ENCODE measurements at places on chromosomes 16 and 17.

DNA sequence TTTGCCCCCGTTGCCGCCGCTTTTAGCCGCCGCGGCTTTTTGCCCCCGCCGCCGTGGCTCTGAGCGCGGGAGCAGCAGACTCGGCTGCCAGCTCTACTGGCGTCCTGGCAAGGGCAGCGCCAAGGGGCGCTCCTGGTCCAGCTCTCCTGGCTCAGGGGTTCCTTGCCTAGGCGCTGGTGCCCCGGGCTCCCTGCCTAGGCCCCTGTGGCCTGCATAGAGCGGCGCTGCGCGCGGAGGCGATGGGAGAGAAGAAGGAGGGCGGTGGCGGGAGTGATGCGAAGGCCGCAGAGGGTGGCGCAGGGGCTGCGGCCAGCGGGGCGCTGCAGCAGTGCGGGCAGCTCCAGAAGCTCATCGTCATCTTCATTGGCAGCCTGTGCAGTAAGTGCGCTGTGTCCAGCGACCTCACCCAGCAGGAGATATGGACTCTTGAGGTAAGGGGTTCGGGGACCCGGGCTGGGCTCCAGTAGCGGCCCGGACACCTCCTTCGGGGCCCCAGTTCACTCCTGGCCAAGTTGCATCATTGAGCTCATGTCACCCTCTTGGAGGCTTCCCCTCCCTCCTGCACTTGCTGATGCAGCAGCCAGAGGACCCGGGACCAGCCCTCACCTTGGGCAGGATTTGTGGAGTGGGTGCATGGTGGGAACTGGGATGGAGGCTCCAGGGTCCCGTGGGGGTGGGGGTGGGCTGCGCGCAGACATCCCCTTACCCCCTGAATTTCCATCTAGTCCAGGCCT lies 1344.4 kb downstream of the TP53TG3F start:
- no peak for DNase-seq

DNA sequence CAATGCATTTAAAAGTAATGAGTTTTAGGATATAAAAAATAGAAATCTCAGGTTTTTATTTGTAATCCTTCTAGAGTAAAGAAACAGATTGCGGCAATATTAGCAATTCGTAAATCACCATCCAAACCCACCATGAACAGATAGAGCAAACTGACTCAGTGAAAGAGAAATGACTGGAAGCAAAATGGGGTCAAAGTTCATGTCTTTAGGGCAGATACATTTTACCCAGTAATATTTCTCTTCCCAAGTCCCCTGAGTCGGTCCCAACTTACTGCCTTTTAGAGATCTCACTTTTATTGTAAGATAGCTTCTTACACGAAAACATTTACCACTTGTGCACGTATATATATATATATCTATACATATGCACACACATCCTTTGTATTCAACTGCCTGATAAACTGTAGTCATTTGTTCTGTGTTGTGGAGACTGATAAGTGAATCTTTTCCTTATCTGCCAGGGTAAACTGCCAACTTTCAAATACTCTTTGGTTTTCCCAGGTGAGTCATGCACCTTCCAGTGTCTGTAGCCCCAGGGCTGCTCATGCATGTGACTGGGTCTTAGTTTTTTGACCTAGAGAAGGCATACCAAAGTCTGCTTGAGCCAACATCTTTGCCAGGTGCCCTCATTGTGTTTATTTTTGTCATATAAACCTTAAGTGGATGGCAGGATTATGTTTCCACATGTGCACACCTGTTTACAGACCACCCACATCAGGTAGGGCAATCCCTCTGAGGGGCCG lies 7.8 kb upstream of the IRF8 start:
- no peak for DNase-seq

- DNase-seq = no peak
Observed at GRCh38 chr17:76550712-76551615, 11.1 kb downstream of the PRCD start.

GRCh38 chr17:32111141-32111771 lies 31.0 kb upstream of the RHOT1 start:
- no peak for DNase-seq

GRCh38 chr17:37211136-37211535 lies 164.6 kb upstream of the C17orf78 start:
- no peak for DNase-seq

- no peak for DNase-seq
Observed at GRCh38 chr17:41812381-41813151, at the start of gene FKBP10. Gene FKBP10, plus strand, starts transcription at chr17:41813004. Its CDS starts 31 bp downstream, at chr17:41813035.

DNA sequence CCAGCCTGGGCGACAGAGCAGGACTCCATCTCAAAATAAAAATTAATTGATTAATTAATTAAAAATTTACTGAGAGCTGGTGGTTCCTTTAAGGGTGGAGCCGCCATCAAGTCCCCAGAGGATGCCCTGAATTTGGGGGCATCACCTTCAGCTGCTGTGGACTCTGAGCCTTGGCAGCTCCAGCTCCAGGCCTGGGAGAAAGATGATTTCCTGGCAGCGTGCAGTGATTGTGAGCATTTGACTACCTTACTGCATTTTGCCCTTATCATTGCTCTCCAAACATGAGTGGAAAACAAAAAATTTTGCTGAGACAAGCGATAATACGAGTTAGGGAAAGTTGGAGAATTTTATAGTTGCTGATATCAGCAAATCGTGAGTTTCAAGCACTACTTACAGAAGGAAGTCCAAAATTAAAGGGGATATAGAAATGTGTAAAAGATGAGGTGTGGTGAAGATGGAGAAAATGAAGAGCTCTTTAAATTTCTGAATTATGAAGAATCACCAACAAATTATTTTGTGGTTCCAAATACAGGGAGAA lies 2.6 kb upstream of the ITGAD start:
- DNase-seq = no peak

DNA sequence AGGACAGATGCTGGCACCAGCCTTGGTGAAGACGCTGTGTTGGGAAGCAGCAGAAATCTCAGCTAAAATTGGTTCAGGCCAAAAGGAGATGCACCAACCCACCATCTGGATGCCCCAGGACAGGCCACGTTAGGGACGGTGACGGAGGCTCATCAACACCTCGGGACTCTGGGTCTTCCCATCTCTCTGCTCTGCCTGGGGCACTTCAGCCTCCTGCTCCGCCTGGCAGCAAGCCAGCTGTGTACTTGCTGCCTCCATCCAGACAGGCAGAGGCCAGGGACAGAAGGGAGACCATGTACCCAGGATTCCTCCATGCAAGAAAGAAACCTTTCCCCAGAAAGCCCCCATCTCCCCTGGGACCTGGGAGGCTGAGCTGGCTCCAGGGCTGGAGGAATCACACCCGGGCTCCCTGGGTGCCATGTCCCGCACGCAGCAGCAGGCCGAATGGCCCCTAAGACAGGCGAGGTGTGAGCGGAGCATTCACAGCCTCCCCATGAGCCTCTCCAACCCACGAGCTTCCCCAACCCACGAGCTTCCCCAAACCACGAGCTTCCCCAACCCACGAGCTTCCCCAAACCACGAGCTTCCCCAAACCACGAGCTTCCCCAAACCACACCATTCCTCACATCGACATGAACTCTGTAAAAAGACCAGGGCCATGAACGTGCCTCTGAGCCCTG lies 274.5 kb downstream of the C16orf95 start:
- DNase-seq = no peak

DNA sequence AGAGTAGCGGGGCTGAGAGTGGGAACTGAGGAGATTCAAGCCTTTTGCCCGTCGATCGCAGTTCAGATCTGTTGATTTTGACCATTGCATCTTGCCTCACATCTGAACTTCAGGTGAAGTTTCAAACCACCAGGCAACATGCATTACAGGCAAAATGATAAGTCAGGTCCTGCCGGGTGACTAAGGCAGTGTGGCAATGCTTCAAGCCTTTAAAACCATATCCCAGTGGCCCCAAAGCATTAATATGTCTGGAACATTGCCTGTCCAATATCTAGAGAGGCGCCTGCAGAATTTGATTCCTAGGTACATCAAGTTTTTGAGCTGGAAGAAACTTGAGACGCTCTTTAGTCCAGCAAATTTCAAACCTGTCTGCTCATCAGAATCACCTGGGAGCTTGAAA lies 502.8 kb downstream of the MAF start:
- DNase-seq = no peak
